CD8-positive, alpha-beta memory T cell (primary cell): ENCODE measurements at places on chromosomes 3 and 15.

GRCh38 chr15:80816049-80816653 is 37.0 kb downstream of the CEMIP start:
- H3K4me1 ChIP-seq = no peaks in the 10 kb centered on the region
- H3K27me3 ChIP-seq = no peaks in the 10 kb centered on the region
- H3K27ac ChIP-seq = no peak overlapping the region
- no peaks in the 10 kb centered on the region for H3K36me3 ChIP-seq
- H3K4me3 ChIP-seq = no peak overlapping the region

DNA sequence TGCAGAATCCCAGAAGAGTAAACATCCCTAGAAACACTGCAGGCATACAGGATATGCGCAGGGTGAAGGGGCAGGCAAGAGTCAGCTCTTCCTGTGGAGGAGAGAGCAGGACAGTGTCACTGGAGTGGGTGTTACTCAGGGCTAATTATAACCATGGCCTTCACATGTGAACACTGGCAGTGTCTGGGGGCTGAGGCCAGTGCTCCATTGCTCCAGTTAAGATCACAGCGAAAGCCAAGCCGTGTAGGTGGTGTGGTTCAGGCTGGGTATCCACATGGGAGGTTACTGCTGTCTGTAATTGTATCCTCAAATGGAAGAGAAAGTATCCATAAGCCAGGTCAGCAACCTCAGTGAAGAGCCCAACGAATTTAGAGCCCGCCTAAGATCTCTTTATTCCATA is 84.6 kb downstream of the MESD start:
- H3K27ac ChIP-seq = no peak overlapping the region
- H3K36me3 ChIP-seq = no peaks in the 10 kb centered on the region

DNA sequence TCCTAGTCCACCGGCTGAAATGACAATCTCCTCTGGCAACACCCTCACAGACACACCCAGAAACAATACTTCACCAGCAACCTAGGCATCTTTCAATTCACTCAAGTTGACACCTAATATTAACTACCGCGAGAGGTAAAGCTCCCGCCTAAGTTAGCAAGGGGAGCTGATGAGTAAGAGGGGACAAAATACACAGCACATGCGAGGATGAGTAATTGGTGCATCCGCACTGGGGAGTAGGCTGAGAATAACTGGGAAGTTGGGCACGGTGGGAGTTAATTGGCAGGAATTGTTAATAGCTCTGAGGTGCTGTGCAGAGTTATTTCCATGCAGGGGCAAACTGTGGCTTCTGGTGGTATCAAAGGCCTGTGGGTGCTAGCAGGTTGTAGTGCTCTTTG is 14.5 kb upstream of the PLD1 start:
- H3K4me1 ChIP-seq = no peaks in the 10 kb centered on the region
- no peak overlapping the region for H3K27ac ChIP-seq
- no peak for DNase-seq
- no peaks in the 10 kb centered on the region for H3K27me3 ChIP-seq
- H3K4me3 ChIP-seq = no peak overlapping the region

DNA sequence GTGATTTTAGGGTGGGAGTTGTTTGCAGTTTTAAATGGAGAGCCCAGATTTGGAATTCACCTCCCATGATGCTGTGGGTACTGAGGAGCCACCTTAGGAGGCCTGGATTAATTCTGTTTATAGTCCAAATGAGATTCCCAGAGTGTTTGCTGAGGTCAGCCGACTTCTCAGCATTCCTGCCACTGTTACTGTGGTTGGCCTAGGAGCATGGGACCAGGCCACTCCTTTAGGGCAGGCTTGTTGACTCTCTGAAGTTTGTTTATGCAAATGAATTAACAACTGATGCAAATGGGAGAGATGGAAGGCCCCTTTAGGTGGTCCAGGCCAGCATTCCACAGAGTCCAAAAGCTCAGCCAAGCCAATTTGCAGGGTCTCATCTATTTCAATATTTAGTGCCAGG is 46.1 kb downstream of the CACNA2D3 start:
- H3K36me3 ChIP-seq = no peaks in the 10 kb centered on the region
- no peak for DNase-seq
- no peak overlapping the region for H3K27ac ChIP-seq
- no peak overlapping the region for H3K4me3 ChIP-seq
- no peaks in the 10 kb centered on the region for H3K27me3 ChIP-seq

DNA sequence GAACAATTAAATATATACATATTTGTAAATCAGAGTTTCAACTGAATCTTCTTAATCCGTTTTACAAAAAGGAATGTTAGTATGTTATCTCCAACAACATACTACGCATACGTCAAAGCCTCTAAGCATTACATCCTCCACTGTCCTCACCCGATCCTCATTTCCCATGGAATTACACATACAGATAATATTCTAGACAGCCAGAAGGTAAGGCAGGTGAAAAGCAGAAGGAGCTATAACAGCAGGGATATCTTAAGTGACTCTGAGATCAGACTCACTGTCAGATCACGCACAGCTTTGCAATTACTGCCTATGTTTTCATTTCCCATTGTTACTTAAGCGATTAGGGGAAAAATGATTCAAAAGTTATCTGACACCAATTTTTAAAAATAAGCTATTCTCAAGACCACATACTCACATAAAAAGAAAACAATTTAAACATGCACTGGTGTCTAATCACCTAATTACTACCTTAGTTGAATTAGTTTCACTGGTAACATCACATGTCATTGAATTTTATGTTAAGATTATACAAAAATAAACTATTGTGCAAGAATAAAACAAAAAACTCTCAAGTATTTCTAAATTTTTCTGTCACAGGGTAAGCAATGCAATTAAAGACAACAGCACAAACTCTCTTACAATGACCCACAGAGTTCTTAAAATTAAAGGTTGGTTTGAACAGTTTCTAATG is 92.8 kb downstream of the TBL1XR1 start:
- H3K36me3 ChIP-seq = no peaks in the 10 kb centered on the region
- H3K4me1 ChIP-seq = peaks cover 42% of the 10 kb centered on the region
- DNase-seq = no peak
- H3K27ac ChIP-seq = no peak overlapping the region

DNA sequence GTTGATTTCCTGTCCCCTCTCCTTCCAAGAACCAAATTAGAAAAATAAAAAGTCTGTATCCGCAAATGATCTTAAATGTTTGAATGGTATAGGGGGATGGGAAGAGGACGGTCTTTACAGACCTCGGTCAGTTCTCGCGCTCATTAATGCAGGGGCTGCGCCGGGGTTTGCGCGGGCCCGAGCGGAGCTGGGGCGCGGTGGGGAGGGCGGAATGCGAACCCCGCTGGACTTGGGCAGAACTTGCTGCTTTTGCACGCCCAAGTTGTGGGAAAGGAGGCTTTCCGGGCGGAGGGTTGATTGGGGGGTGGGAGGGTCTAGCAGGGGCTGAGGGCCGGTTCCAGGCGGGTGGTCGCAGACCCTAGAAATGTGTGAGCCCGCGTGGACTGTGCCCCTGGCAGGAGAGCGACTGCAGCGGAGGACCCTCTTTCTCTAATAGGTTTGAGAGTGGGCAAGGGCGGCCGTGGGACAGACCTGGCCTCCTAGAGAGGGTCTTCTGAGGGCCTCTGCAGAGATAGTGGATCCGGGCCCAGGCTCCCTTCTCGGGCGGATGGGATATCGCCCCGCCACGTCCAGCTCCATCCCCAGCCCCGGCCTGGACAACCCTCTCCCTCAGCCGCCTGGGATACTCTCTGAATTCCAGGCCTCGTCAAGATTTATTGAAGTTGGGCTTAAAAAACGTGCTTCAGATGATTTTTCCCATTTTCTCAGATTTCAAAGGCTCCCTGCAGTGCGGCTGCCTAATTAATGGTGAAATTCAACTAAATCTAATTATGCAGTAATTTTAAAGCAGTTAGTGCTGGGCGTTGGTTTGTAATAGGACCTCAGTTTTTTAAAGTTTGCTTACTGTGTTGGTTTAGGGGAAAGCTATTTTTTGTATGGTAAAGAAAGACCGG is 11.3 kb downstream of the NR2F2 start:
- no peak overlapping the region for H3K27ac ChIP-seq
- no peak for DNase-seq
- H3K27me3 ChIP-seq = peaks cover 43% of the 10 kb centered on the region
- no peak overlapping the region for H3K4me3 ChIP-seq
- H3K36me3 ChIP-seq = no peaks in the 10 kb centered on the region
- no peaks in the 10 kb centered on the region for H3K4me1 ChIP-seq

DNA sequence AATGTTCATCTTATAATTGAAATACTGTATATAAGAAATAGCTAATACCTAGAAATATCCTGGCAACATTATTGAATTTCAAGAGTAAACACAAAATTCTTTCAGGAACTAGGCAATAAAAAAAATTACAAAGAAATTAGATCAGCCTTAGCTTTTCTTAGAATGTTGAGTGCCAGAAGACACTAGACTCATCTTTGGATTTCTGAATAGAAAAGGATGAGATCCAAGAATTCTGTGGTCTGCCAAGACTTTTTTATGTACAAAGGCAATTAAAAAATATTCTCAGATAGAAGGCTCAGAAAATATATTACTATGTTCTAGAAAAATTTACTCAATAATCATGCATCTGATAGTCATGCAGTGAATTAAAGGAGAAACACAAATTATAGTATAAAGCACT is 294.5 kb upstream of the CDIN1 start:
- DNase-seq = no peak
- no peak overlapping the region for H3K4me3 ChIP-seq
- no peaks in the 10 kb centered on the region for H3K27me3 ChIP-seq

DNA sequence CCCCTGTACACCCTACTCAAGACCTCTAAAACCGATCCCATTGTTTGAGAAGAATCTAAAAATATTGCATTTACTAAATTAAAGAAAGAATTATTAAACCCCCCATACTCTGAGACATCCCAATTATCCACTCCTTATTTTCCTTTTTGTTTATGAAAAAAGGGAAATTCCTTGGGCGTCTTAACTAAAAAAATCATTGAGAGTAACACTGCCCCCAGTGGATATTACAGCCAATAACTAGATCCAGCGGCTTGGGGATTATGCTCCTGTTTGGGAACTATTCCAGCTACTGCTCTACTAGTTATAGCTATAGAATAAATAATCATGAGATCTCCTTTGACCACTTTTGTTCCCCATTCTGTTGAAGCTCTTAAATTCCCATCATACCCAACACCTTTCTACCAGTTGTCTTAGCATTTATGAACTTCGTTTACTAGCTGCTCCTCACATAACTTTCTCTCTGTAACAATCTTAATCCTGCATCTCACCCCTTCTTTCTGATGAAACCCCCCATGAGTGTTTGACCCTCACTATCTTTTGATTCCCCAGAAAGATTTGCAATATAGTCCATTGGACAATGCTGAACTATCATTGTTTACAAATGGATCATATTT is 12.7 kb upstream of the CFAP91 start:
- no peaks in the 10 kb centered on the region for H3K27me3 ChIP-seq
- no peaks in the 10 kb centered on the region for H3K36me3 ChIP-seq
- no peak overlapping the region for H3K4me3 ChIP-seq
- H3K4me1 ChIP-seq = no peaks in the 10 kb centered on the region

DNA sequence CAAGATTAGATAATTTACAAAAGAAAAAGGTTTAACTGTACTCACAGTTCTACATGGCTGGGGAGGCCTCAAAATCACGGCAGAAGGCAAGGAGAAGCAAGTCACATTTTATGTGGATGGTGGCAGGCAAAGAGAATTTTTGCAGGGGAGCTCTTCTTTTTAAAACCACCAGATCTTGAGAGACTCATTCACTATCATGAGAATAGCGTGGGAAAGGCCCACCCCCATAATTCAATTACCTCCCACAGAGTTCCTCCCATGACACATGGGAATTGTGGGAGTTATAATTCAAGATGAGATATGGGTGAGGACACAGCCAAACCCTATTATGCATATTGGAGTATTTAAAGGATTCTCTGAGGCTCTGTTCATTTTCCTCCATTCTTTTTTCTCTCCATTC is 138.7 kb upstream of the CADM2 start:
- H3K36me3 ChIP-seq = no peaks in the 10 kb centered on the region
- no peak for DNase-seq
- no peak overlapping the region for H3K4me3 ChIP-seq
- no peaks in the 10 kb centered on the region for H3K27me3 ChIP-seq
- H3K4me1 ChIP-seq = no peaks in the 10 kb centered on the region

GRCh38 chr3:115436767-115437301 is 186.5 kb upstream of the GAP43 start:
- H3K27me3 ChIP-seq = no peaks in the 10 kb centered on the region
- no peak overlapping the region for H3K4me3 ChIP-seq
- no peaks in the 10 kb centered on the region for H3K36me3 ChIP-seq
- DNase-seq = no peak

DNA sequence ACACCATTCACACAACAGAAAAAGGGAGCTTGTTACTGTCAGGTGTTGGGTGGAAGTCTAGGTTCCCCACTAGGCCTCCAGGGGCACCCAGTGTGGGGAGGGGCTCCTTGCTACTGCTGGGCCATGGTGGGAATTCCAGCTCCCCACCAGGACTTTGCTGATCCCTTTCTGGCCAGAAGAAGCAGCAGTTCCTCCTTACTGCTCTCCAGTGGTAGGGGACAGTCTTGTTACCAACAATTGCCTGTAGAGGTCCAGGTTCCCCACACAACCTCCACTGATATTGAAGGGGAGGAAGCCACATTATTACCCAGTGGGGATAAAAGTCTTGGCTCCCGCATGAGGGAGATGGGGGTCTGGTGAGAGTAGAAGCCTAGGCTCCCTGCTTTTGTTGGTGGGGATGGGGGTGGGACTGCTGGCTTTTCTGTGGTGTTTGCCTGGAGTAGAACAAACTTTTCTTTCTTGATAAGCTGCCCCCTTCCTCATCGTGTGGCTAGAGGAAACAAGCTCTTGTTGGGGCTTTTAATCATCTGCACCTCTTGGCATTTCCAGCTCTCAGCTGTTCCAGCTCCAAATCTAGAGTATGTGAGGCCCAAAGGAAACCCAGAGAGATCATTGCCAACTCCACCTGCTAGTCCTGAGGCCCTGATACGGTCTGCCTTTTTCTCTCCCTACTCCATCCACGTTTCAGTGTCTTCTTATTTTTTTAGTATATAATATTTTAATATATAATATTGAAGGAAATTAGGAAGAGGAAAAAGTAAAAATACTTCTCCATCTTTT is 824.2 kb downstream of the AGBL1 start:
- no peak for DNase-seq
- H3K27me3 ChIP-seq = no peaks in the 10 kb centered on the region
- H3K4me1 ChIP-seq = no peaks in the 10 kb centered on the region
- H3K27ac ChIP-seq = no peak overlapping the region
- no peak overlapping the region for H3K4me3 ChIP-seq
- H3K36me3 ChIP-seq = no peaks in the 10 kb centered on the region

- no peaks in the 10 kb centered on the region for H3K36me3 ChIP-seq
- H3K27ac ChIP-seq = no peak overlapping the region
- no peak for DNase-seq
- H3K4me1 ChIP-seq = peaks cover 3% of the 10 kb centered on the region
- H3K27me3 ChIP-seq = no peaks in the 10 kb centered on the region
Measured at GRCh38 chr3:39327053-39327745, 2.3 kb upstream of the CCR8 start.

- no peaks in the 10 kb centered on the region for H3K36me3 ChIP-seq
- no peak overlapping the region for H3K27ac ChIP-seq
- no peaks in the 10 kb centered on the region for H3K4me1 ChIP-seq
Measured at GRCh38 chr15:38129531-38130204, 123.0 kb upstream of the SPRED1 start.
